RKO (cell line): ENCODE measurements at places on chromosomes 6 and 20.

- DNase-seq, result no peak
Observed at GRCh38 chr20:4632876-4633275, 88.8 kb upstream of the PRND start.

- DNase-seq, result peak; percentile 42
Observed at GRCh38 chr6:76351275-76351674, 278.8 kb upstream of the IMPG1 start.

GRCh38 chr6:139372326-139373153, 1.9 kb downstream of the CITED2 start:
- peak; percentile 29 for DNase-seq

GRCh38 chr6:6285679-6286078, 34.8 kb downstream of the F13A1 start:
- DNase-seq, result no peak

- no peak for DNase-seq
Observed at GRCh38 chr6:81984599-81984998, 232.1 kb upstream of the TENT5A start.

DNA sequence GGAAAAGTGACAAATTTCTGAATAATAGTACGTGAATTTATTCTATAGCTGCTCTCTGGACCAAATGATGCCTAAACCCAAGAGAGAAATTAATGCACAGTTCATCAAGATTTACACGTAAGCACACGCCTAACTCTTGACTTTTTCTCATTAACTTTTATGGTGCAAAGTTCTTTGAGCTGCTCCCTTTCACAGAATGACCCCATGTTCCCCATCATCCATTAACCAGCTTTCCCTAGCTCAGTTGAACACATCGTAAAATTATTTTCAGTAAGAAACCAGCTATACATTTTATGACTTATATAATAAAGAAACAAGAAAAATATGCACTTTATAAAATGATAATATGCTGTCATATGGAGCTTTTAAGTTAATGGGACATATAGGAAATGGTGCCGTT, 54.3 kb downstream of the ID4 start:
- no peak for DNase-seq

DNA sequence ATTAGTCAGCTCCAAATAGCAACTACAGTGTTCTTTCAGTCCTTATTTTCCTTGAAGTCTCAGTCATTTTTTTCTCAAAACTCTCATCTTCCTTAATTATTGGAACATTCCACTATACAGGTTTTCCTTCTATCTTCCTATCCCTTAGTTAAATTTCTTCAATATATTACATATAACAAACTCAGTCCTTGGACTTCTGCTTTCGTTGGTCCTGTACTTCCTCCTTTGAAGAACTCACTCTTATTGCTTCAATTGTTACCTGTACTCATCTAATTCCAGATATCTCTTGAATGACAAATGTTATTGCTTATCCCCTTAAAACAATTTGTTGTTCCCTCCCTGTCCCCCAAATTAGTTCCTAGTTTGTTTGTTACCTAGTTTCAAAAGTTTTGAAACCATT, 67.7 kb upstream of the NOTCH4 start:
- no peak for DNase-seq

GRCh38 chr6:142400495-142400894, 98.7 kb downstream of the ADGRG6 start:
- no peak for DNase-seq
